NAMALWA (cell line): ENCODE measurements at places on chromosomes 5 and 9.

DNA sequence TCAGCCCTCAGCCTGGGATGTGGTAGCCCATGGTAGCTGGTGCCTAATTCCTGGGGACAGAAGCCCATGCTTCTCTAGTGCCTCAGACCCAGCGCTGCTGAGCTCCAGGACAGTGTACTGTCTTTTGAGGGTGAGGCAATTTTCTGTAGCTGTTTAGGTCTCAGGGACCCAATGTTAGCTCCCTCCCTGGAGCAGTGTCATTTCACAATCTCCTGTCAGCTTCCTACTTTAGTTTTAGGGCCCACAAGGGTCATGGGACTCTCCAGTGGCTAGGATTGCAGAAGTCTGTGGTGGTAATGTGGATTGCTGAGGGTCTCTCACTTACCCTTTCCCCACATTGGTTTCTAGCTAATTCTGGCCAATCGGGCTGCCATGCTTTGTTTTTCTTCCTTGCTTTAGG, 67.7 kb upstream of the CCL21 start:
- no peak for DNase-seq

GRCh38 chr5:177494346-177495195, 2.8 kb downstream of the PDLIM7 start:
- peak; percentile 61 for DNase-seq

- no peak for DNase-seq
Observed at GRCh38 chr9:94649100-94649819, 9.9 kb upstream of the FBP1 start.

GRCh38 chr9:113712053-113712452, 164.1 kb upstream of the ZNF618 start:
- DNase-seq: no peak

DNA sequence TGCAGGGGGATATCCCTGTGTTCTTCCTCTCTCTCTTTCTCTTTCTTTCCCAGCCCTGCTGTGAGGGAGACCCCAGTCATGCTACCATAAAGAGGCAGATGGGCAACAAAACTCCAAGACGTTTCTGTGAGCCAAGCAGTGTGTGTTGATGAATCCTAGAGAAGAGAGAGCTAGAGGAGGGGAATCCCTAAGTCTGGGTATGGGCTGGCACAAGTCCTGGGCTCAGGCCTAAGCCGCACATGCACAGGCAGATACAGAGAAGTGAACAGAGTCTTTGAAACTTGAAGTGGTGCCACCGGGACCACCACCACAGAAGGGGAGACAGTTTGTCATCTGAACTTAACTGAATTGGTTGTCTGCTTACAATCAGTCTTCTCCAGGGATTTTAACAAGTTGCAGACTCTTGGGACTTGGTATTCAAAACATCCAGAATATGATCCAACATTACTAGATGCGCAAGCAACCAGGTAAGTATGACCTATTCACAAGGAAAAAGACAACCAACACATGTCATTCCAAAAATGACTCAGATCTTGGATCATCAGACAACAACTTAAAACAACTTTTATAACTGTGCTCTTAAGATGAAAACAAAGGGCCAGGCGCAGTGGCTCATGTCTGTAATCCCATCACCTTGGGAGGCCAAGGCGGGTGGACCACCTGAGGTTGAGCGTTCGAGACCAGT, 10.4 kb upstream of the FAM120A start:
- no peak for DNase-seq

DNA sequence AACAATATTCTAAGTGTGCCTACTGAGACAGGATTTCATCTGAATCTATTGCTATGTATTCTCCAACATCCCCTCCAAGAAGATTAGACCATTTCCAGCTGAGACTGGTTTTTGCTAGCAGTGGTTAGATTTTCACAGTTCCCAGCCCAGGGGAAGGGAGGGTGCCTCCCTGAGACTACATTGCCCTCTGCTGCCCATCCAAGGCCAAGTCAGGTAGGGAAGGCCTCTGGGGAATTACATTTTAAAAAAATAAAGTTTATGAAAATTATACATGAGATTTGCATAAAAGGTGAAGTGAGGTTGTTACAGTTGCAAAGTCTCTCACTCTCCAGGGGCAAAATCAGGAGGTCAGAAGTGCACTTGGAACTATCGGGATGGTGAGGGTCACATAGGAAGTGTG, 28.0 kb upstream of the SYK start:
- peak; percentile 65 for DNase-seq

- peak; percentile 54 for DNase-seq
Observed at GRCh38 chr5:115069087-115069968, 100.4 kb downstream of the TRIM36 start.

- no peak for DNase-seq
Observed at GRCh38 chr5:11704916-11705315, 199.3 kb downstream of the CTNND2 start.

DNA sequence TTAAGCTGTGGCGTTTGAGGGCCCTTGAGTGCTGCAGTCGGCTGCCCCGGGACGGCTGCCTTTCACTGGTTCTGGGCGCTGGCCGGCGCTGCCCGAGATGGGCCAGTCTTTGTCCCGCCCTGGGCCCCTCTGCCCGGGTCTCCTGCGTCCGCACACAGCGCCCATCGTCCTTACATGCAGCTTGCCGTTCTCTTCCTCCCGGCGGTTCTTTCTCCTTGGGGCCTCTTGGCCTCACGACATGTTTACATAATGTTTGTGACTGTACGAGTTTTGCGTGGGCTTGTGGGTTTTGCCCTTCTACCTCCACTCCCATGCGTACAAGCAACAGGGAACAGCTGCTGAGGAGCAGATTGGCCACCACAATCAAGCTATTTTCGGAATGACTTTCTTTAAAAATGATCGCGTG, 618 bp downstream of the TNPO1 start:
- peak; percentile 68 for DNase-seq

DNA sequence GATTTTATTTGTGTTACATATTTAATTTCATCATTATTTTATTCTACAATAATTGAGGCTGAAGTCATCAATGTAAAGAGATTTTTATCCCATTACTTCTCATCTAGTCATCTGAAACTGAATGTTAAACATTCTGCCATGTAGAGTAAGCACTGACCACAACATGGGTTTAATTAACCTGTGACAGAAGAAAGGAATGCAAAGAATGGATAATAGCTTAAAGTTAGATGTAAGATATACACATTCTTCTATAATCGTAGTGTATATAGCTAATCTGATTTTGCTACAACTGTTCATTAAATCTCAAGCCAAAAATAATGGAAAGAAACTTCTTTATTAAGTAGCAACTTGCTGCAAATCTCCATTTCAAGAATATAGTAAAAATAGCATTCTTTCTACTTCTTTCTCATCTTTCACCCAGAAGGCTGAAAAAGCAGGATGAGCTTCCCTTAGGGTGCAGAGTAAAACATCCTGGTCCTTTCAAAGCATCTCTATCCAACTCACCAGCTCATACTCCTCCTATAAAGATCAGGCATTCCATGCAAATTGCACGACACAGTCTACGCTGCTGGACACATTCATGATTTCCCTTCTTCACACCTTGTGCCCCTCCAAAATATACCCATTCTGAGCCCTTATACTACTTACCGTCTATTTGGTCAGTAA, 115.2 kb downstream of the EFNA5 start:
- no peak for DNase-seq

DNA sequence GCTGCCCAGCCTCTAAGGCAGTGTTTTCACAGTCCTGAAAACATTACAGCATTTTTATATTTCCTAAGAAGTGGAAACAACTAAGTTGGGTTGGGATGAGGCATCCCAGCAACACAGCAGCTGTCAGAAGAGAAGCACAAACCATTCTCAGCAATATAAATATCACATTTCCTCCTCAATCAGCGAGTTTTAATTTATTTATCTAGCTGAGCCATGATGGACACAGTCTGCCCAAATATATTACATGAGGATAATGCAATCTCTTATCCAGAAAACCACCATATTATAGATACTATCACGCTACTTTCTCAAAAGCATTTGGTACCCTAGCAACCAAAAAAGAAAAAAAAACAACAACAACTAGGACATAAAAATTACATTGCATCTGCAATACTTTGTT, 158.5 kb downstream of the FSTL4 start:
- no peak for DNase-seq

- no peak for DNase-seq
Observed at GRCh38 chr5:50873595-50874277, 207.3 kb downstream of the PARP8 start.

GRCh38 chr5:175377816-175378215, 66.2 kb downstream of the DRD1 start:
- DNase-seq: no peak

DNA sequence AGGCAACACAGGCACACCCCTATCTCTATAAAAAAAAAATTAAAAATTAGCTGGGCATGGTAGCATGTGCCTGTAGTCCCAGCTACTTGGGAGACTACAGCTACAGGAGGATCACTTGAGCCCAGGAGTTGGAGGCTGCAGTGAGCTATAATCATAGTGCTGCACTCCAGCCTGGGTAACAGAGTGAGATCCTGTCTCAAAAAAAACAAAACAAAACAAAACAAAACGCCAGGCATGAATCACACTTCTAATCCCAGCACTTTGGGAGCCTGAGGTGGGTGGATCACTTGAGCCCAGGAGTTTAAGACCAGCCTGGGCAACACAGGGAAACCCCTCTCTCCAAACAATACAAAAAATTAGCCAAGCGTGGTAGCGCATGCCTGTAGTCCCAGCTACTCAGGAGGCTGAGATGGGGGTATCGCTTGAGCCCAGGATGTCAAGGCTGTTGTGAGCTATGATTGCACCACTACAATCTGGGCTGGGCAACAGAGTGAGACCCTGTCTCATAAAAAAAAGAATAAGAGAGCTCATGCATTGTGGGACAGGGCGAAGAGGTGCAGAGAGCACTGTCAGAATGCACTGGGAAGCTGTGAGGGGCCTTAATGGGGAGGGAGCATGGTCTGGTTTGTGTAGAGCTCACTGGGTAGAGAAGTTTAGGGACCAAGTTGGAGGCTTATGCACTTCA, 8.4 kb upstream of the SAP30L start:
- no peak for DNase-seq

- DNase-seq: no peak
Observed at GRCh38 chr9:93636172-93636661, 59.8 kb downstream of the PHF2 start.
